GDM1 (cell line): ENCODE measurements at places on chromosomes 6 and 20.

DNA sequence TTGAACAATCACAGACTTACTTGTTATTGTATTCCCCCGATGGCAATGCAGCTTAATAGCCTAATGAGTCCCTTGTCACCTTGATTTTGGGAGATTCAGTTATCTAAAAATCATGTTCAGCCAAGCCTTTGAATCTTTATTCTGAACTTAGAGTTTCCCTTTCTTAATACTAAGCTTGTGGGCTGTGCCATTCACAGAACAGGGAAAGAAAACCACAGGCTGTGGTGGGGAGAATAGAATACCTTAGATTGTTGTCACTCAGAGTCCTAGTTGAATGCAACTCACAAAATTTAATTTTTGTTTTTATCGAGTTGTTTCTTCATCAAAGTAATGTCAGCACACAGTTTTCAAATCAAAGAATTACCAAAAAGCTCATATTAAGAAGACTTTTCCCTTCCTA is 37.4 kb downstream of the RFPL4B start:
- DNase-seq = no peak

DNA sequence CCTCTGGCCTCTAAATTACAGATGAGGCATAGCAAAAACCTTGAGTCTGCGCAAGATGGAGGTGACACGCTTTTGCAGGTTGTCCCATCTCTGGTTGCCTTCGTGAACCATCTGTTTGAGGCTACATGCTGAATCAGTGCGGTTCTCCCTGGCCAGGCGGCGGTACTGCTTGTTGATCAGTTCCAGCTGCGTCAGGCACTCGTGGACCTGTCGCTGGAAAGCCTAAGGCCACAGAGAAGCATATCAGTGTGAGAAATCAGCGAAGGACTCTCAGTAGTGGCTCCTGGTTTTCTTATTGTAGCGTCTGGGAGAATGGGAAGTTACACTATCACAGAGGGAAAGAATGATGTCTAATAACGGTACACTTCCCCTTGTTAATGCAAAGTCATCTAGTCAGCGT is 344.4 kb downstream of the ESR1 start:
- DNase-seq = no peak

DNA sequence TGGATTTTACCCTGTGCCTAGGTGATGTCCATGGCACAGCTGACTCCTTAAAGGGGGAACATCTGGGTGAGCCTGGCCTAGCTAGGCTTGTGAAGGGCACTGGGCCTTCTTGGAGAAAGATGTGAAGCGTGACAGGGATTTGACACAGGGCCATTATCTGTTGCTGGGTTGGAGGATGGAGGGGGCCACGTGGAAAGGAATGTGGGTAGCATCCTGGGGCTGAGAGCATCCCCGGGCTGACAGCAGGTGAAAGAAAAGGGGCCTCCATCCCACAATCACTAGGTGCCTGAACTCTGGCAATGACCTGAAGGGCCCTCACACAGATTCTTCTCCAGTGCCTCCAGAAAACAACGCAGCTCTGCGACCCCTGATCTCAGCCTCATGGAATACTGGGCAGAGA is 124.7 kb downstream of the DTNBP1 start:
- DNase-seq = no peak

DNA sequence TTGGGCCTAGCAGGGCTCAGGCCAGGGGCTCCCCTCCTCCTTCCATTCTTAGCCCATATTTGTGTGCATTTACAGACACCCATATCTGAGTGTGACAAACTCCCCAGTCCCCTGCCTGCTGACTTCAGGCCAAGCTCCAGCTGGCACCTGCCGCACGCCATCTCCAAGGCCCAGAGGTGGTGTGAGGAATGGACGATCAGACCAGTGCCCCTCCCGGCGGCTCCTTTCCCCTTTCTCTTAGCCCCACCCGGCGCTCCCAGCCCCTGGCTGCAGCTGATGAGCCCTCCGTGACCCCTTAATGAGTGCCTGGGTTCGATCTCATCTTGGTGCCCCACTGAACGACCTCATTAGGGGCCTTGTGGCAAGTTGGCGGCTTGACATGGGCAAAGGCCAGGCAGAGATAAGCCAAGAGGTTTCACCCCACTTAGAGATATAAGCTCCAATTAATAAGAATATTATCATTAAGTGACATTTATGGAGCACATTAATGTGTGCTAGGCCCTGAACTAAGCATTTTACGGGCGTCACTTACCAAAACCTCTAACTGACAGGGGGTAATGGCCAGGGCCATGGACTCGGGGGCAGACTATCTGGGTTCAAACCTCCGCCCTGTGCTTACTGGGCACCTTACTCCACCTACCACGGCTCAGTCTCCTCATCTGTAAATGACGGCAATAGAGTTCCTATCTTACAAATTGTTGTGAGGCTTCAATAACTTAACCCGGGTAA is 17.5 kb downstream of the ADA start:
- DNase-seq = no peak

DNA sequence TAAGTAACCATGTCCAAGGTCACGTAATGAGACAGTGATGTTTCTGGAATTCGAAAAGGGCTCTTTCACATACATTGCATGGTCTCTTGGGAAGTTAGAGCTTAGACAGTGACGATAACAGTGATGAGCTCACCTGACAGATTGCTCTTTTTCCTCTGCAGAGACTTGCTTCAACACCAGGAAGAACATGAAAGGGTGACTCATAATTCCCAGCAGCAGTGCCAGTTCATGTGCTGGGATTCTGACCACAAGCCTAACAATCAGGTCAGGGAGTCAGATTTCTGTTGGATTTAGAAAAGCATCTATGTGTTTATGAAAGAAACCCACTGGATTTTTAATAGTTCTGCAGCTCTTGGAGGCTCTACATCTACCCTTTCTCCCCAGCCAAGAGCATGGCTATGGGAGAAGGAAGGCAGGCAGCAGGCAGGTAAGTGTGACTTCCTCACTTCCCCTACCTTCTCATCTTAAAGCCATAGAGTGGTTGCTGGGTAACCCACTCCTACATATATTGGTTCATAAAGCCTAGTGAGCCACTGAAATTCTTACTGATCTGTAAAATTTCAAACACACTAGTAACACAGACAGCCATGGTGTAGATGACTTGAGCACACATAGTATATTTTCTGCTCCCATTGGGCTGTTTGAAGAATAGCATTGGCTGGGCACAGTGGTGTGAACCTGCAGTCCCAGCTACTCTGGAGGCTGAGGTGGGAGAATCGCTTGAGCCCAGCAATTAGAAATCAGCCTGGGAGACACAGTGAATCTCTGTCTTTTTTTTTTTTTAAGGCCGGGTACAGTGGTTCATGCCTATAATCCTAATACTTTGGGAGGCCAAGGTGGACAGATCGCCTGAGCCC is 44.4 kb upstream of the LOC128125822 start:
- no peak for DNase-seq

- DNase-seq = no peak
Observed at GRCh38 chr20:38870733-38871559, 55.3 kb upstream of the FAM83D start.

GRCh38 chr6:40693768-40694167 is 106.6 kb upstream of the LRFN2 start:
- DNase-seq = no peak

DNA sequence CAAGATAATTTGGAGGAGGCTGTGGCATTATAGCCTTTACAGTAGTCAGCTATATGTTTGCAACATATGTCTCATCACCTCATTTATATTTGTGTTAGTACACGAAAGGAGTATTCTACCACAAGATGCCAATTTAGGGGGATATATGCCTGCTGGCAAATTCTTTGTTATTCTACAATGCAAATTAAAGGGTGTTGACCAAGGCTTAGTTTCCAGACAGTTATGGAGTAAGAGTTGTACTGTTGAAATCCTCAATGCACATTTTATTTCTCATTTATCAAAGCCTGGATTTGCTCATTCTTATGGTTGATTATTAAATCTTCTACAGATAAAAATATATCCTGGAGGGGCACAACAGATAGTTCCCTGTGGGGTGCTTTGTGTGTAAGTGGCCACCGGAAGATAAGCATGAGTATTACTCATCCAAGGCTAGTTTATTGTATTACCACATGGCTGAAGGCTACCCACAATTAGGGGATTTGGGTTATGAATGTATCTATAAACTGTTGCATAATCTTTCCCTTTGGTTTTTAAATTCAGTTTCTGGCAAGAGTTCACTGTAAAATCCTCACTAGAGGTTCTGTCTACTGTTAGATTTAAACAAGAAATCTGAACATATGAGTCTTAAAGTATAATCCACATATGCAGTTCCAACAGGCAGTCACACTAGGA is 9.0 kb downstream of the CST9 start:
- DNase-seq = no peak

DNA sequence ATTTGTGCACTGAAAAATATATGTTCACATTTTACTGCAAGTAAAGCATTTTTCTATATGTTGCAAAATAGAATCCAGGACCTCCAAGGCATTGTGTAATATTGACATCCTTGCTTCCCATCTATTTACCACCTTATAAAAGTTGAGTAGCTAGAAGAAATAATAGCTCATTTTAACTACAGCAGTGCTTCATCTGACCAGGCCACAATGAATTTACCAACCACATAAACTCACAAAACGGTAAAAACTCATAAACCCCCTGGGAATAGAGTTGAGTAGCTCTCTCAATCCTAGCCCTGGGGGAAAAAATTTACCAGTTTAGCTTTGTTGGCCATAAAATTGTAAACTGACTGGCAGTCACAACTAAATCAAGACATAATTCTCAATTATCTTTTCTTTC is 3.9 kb downstream of the ATXN1 start:
- no peak for DNase-seq

GRCh38 chr6:42347456-42347855 is 104.3 kb downstream of the TRERF1 start:
- no peak for DNase-seq

DNA sequence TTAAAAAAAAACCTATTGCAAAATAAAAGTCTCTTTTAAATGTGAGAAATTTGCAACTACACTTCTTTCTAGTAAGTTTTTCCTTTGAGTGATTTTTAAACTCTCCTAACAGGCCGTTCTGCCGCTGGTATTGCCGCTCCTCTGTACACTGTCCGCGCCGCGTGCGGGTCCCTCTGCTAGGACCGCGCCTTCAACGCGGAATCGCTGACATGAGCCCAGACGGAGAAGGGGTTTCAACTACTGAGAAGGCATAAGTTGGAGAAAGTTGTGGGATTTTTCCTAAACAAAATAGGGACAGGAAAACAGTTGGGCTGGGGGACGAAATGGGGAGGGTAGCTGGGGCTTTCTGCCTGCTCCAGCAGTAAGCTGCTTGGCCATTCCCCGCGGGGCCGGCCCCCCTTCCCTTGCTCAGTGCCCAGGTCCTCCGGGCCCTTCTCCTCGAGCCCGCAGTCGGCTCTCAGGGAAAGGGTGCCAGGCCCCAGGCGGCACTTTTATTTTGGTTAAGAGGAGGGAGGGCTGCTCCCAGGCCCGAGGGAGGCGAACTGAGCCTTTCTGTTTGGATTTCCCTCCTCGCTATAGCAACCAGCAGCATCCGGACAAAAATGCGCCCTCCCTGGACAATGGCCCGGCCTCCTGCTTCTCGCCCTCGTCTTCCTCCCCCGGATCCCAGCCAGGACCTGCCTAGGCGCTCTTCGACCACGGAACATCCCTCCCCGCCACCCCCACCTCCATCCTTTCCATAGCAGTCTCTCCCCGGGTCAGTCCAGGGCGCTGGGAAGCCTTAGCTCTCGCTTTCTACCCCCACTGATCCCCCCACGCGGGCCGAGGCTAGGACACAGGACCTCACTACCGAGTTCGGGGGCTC is 6.8 kb upstream of the POU3F2 start:
- no peak for DNase-seq

DNA sequence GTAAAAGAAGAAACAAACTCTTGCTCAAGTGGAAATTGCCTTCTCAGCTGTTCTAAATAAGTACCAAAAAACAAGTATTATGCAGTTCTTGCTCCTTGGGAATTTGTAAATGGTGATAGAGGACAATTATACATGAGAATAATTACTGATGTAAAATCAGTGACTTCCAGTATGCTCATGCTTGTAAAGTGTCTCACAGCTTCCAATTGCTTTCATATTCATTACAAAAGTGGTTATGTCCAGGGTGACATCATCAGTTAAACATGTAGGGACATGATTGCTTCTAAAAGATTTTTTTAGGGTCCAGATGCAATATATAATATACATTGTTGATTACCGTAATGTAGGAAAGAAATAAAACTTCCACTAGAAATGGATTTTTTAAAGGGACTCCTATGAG is 122.8 kb upstream of the B3GAT2 start:
- DNase-seq = no peak

DNA sequence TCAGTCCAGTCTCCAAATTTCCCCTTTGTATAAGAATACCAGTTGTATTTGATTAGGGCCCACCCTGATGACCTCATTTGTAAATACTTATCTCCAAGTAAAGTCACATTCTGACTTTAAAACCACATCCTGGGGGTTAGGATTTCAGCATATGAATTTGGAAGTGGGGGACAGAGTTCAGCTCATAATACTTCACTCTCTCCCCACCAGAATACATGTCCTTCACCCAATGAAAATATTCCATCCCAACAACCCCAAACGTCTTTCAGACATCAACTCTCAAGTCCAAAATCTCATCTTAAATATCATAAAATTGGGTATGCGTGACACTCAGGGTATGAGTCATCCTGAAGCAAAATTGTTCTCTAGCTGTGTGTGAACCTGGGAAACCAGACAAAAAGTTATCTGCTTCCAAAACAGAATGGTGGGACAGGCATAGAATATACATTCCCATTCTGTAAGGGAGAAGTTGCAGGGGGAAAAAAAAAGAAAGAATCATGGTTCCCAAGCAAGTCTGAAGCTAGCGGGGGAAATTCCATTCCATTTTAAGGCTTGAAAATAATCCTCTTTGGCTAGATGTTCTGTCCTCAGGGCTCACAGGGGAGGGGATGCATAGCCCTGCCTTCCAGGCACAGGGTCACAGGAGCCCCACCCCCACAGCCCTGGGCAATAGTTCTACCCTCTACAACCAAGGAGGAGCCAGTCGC is 113.9 kb downstream of the ADAT2 start:
- no peak for DNase-seq

GRCh38 chr20:58492074-58492718 is 23.0 kb downstream of the APCDD1L start:
- no peak for DNase-seq

- no peak for DNase-seq
Observed at GRCh38 chr20:8330785-8331695, 199.0 kb downstream of the PLCB1 start.

DNA sequence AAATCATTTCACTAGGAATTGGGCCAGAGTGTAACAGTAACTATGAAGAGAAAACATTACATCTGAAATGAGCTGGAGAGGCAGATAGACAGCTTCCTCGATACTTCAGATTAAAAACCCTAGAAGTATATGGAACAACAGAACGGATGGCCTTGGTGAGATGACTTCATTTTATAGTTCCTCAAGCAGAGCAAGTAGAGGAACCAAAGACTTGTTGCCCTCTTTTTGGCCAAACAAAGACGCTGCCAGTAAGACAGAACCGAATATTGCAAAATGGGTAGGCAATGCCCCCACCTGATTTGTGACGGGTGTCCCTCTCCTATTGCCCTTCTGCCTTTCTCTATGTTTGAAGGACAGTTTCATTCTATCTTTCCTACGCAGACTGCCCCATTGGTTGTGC is 53.5 kb downstream of the AGPAT4 start:
- DNase-seq = no peak

- DNase-seq = no peak
Observed at GRCh38 chr6:113651120-113651519, 206.0 kb upstream of the MARCKS start.
